ENCODE measurements at places on chromosomes 2 and 18.

- DNase-seq: no peak
Measured at GRCh38 chr2:188766471-188766856, 207.7 kb upstream of the COL3A1 start.

GRCh38 chr2:7907041-7907440 is 774.8 kb upstream of the ID2 start:
- no peak for DNase-seq

DNA sequence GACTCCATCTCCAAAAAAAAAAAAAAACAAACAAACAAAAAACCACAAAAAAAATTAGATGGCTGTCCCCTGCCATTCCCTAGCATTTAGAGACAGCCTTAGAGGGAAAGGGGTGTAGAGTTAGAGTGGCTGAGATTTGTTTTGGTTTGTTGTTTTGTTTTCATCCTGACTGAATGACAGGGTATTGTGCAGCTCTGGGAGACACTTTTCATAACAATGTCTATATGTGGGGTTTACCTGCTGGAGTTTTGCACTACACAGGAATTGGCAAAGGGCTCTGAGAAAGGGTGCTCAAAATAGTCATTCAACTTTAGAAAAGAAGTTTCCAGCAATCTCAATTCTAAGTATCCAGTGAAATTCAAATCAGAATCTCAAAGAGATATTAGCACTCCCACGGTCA is 732.5 kb upstream of the CHAC2 start:
- DNase-seq: no peak

GRCh38 chr18:63320975-63321265 is 1.4 kb upstream of the BCL2 start:
- DNase-seq: no peak

GRCh38 chr18:54222922-54223567 is 1.4 kb downstream of the MBD2 start:
- no peak for DNase-seq

DNA sequence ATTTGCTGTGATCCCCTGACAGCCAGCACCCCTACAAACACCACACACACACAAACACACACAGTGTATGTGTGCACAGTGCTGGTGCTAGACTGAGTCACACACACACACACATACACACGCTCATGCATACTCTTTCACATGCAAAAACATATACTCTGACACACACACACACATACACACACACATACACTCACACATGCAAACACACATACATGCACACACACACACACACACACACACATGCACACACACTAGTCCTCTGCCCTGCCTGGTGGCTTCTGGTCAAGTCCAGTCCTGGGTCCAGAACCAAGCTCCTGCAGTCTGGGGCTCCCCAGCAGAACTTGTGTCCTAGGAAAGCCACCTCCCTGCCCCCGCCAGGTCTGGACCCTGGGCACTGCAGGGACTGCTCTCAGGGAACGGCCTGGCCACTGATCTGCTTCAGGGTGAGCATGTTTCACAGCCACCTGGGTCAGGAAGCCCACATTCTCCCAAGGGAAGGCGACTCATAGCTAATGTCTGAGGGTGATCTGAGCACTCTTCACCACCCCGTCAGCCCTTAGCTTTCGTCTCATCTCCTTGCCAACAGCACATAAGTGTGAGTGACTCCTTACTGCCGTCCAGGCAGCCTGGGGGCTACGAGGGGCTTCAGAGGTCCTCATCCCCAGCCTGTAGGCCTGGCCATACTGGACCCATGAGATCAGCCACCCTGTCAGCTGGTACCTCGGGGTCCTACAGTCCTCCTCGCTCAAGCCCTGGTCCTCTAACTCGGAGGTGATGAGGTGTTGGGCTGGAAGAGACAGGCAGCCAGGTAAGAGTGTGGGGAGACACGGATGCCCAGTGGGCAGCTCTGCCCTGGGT is 88.1 kb downstream of the MCFD2 start:
- no peak for DNase-seq

DNA sequence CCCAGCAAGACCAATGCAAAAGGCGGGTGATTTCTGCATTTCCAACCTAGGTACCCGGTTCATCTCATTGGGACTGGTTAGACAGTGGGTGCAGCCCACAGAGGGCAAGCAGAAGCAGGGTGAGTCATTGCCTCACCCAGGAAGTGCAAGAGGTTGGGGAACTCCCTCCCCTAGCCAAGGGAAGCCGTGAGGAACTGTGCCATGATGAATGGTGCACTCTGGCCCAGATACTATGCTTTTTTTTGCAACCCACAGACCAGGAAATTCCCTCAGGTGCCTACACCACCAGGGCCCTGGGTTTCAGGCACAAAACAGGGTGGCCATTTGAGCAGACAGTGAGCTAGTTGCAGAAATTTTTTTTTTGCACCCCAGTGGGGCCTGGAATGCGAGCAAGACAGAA is 662.6 kb upstream of the ACVR2A start:
- no peak for DNase-seq

- DNase-seq: no peak
Measured at GRCh38 chr2:190882856-190883582, 2.4 kb downstream of the GLS start.

DNA sequence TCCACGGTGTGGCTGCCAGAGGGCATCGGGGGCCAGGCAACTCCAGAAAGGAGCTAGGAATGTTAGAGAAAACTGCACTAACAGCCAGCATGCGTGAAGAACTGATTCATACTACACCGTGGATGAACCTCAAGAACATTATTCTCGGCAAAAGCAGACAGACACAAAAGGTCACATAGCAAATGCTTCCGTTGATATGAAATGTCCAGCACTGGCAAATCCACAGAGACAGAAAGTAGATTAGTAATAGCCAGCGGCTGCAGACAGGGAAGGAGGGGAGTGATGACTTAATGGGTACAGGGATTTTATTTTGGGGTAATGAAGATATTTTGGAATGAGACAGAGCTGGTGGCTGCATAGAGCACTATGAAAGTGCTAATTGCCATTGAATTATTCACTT is 37.4 kb downstream of the SCTR start:
- DNase-seq: no peak

DNA sequence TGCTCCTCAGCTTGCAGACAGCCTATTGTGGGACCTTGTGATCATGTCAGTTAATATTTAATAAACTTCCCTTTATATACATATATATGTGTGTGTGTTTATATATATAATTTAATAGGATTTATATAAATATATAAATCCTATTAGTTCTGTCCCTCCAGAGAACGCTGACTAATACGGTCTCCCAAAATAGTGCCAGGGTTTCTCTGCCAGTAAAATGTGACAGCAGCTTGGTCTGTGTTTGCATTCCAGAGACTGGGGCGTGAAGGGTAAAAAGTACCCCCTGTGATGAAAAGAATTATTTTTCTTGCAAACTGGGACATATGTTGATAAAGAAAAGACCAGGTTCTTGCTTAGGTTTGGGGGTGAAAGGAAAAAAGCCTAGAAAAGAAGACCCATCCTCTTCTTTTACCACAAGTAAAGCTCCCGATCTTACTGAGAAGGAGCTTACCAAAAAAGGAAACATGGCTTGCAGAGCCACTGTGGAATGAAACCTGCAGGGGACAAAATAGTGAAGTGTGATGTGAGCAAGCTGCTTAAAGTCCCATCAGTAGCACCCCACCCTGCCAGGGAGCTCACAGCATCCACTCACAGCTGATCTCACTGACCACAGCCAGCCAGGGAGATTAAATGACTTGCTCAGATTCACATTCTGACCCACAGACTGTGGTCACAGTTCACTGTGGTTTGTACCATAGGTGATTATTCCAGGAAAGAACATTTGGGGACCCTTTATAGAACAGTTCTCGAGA is 110.9 kb upstream of the RMP24 start:
- no peak for DNase-seq

- DNase-seq: no peak
Measured at GRCh38 chr2:48597492-48597891, 20.2 kb upstream of the GTF2A1L start.

- DNase-seq: no peak
Measured at GRCh38 chr2:238160206-238161129, 1.7 kb downstream of the ERFE start.

DNA sequence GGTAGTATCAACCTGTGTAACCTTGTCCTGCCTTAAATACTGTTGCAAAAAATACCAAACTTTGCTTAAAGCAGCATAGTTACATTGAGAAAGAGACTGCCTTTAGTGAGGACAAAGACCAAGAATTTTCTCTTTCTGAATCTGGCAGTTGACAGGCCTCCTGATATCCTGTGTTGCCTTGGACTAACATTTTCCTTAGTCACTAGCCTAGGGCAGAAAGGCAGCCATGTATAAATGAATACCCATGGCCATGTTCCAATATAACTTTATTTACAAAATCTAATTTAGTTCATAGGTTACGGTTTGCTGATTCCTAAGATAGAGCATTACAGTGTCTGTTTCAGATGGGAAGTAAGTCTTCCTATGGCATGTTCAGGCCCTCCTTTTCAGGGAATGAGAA is 895.4 kb downstream of the CNTNAP5 start:
- DNase-seq: no peak

- DNase-seq: no peak
Measured at GRCh38 chr18:68152770-68153169, 562.1 kb downstream of the TMX3 start.

DNA sequence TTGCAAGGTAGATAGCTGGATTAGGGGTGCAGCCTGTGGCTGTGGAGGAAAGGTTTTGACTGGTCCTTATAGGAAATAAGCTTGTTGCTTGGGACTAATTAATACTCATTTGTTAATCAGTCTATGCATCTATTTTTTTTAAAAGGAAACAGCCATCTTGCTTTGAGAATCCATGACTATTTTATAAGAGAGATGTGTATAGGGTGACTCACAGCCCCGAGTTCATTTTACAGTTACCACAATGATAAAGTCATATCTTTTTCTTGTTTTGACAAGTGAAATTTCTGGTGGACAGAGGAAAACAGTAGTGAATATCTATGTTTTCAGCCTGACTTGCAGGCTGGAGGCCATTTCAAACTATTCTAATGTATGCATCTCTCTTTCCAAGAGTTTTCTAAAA is 193.5 kb upstream of the CCDC68 start:
- no peak for DNase-seq
